ENCODE measurements at places on chromosomes 2 and 18.

DNA sequence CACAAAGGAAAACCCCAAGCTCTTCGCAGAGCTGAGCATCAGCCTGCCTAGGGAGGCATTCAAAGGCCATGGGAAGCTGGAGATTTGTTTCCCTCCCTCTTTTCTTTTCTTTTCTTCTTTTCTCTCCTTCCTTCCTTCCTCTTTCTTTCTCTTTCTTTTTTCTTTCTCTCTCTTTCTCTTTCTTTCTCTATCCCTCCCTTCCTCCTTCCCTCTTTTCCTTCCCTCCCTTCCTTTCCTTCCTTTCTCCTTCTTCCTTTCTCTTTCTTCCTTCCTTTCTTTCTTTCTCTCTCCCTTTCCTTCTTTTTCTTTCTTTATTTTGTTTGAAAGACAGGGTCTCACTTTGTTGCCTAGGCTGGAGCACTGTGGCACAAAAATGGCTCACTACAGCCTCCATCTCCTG is 168.4 kb upstream of the ARL4C start:
- DNase-seq, result no peak

DNA sequence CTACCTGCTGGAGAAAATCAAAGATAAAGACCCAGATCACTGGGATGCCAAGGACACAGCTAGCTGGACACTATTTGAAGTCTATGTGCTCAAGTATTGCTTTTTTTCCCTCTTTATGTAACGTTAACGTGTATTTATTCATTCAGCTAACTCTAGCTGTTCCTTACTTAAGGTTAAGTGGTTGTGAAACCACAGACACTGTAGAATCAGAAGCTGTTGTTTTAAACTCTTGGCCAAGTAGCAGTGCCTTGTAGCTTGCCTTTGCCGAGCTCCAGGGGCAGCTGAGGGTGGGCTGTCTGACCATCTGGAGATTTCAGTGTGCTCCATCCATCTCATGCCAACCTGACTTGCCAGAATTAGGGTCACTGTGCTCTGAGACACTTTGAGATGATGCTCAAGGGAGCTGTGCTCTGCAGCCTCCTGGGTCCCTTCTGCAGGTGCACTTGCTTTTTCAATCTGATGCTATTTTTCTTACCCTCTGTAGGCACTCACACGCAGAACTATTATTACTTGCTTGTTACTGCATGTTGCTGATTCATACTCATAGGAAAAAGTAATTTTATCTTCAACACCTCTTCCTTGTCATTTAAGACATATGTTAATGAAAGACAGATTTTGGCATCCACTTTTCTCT is 116.2 kb downstream of the METTL8 start:
- no peak for DNase-seq

- DNase-seq, result no peak
Observed at GRCh38 chr18:23885750-23886149, 128.8 kb upstream of the TTC39C start.

- peak; percentile 73 for DNase-seq
Observed at GRCh38 chr2:38619458-38620164, 16.9 kb upstream of the HNRNPLL start.

GRCh38 chr18:61209801-61210200 is 123.4 kb upstream of the CDH20 start:
- no peak for DNase-seq

- DNase-seq, result no peak
Observed at GRCh38 chr18:27860701-27861107, 316.2 kb downstream of the CDH2 start.

GRCh38 chr2:239400596-239401066 is at the start of gene HDAC4:
HDAC4 (minus strand) TSS chr2:239401020; CDS start chr2:239352699, 48,321 bp downstream.
- no peak for DNase-seq

- no peak for DNase-seq
Observed at GRCh38 chr18:40367576-40367975, 1587.5 kb upstream of the PIK3C3 start.

- DNase-seq, result no peak
Observed at GRCh38 chr2:164675027-164675426, 53.7 kb upstream of the GRB14 start.

DNA sequence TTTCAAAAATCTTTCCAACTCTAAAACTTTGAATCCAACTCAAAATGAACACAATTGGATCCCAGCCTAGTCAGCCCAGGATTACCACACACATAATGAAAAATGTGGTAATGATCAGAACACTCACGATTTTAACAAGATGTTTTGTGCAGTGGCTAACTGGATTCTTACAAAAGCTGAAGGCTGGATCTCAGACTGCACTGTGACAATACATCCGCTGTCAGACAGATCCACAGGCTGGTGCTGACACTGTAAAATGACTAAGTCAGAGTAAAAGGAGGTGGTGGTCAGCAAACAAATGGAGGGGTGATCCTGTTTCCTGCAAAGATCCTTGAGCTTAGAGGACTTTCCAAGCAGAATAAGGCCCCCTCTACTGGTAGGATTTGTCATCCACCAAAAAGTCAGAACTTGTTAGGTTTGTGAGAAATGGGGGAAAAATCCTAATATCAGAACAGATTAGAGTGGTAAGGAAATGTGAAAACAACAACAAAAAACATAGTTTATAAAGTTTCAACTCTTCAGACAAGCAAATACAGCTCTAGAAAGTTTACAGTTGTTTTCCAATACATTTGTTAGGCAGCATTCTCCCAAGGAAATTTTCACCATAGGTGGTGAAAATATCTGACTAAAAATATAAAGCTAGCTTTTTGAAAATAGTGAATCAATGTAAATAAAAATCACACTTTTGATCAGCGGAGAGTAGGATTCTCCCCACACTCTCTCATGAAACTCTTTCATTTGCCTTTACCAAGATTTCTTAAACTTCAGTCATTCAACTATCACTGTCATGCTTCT is 211.9 kb downstream of the AGPS start:
- no peak for DNase-seq

DNA sequence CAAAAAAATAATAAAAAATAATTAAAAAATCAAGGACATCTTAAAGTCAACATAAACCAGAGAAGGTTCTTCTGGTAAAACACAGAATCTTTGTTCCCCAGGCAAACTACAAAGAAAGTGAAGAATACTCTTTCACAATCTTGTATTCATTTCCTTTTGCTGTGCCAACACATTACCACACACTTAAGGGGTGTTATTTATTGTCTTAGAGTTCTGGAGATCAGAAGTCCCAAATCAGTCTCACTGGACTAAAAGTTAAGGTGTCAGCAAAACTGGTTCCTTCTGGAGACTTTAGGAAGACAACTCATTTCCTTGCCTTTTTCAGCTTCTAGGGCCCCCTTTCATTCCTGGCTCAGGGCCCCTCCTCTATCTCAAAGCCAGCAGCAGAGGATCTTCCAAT is 12.2 kb upstream of the CAB39 start:
- DNase-seq, result peak; percentile 60

DNA sequence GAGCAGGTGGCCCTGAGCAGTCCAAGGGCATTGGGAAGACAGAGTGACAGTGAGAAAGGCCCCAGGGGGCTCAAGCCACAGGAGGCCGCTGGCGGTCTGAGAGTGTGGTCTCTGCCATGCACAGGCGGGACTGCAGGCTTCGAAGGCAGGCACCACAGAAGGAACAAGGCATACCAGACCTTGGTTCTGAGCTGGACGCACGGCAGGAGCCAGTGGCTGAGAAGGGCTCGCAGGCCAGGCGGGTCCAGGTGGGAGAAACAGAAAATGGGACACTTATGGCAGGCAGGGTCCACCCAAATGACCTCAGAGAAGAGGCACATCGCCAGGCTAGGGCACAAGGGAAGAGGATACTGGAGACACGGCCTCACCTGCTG is 14.9 kb downstream of the HJURP start:
- DNase-seq, result no peak

DNA sequence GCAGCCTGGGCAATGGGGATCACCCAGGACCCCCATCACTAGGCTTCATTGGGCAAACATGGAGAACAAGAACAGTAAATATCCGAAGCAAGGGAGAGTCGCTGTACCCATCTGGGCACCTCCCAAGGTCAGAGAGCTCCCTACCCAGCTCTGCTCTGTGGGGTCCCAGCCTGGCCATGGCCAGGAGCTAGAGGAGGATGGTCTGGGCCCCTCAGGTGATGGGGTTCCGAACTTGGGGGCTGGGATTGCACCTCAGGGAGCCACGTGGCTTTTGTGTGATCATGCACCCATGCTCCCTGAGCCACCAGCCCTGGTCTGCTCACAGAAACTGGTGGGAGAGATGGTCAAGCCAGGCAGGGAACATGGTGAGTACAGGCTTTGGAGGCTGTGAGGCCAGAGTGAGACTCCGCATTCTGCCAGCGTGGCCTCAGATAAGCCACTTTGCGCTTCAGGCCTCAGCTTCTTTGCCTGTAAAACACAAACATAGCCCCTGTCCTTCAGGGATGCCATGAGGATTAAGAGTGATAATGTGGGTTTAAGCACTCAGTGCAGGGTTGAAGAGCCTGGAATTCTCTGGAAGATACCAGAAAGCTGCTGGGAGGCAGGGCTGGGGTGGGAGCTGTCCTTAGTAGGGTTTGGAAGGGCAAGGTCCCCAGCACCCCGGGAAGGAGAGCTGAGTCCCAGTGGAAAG is 3.0 kb upstream of the NMUR1 start:
- DNase-seq, result no peak

DNA sequence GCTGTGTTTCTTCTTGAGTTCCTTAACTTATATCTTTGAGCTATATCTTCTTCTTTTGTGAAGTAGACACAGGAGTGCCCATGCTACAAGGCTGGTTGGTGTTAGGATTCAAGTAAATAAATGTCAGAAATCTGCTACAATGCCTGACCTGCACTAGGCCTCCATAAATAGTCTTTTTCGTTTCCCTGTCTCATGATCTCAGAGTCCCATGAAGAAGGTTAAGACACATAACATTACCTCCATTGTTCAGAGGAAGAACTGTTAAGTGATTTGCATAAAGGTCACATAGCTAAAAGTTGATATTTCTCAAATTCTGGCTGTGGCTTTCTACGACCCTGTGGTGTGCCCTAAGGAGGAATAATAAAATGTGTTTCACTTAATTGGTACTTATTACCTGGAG is 228.4 kb downstream of the KCNS3 start:
- DNase-seq, result no peak

DNA sequence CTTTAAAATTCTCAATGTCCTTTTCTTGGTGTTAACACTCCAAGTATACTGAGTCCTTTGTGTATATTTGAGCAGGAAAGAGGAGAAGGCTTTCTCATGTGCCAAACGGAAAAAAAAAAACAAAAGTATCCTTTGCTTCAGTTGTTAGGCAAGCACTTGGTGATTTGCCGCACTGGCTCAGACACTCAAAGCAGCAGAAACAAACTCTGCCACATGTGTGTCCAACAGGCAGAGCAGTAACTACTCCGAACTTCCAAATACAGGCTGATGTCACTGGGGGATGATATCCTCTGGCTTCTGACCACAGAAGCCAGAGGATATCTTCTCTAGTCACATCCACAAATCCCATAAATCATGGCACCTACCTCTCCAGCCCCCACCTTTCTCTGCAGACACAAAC is 108.0 kb upstream of the SALL3 start:
- no peak for DNase-seq

DNA sequence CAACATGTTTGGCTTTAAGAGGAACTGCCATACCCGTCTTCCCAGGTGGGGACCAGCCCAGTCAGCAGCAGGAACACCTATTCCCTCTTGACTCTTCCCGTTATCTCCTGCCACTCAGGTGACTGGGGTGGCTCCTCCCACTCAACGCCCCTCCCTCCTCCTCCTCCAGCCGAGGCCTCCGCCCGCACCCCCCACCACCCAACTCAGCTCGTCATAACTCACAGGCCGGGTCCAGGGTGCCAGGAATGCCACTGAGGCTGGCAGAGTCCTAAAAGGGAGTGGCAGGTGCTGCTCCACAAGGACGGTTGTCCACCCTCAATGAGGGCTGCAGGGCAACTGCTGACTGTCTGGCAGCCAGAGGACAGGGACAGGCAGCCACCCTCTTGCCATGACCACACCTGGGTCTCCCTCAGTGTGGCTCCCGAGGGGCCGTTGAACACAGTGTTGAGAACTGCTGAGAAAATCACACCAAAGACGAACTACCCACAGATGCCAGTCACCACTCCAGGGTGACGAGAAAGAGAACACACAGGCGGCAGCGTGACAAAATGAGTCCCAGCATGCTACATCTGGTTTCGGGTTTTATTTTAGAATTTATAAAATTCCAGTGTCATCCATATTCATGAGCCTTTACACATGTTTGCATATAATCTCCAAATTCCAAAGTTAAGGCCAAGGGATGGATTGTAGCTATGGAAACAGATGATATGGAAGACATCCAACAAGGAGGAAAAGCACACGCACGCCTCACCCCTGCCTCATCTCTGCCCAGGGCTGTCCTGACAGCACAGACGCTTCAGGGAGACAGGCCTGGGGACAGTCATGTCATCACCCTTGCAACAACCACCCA is 38.5 kb downstream of the ANO7 start:
- no peak for DNase-seq

- DNase-seq, result peak; percentile 63
Observed at GRCh38 chr2:230068651-230069055, at the start of gene SLC16A14. SLC16A14 (minus strand) TSS chr2:230068924; CDS start chr2:230059352, 9,572 bp downstream.

DNA sequence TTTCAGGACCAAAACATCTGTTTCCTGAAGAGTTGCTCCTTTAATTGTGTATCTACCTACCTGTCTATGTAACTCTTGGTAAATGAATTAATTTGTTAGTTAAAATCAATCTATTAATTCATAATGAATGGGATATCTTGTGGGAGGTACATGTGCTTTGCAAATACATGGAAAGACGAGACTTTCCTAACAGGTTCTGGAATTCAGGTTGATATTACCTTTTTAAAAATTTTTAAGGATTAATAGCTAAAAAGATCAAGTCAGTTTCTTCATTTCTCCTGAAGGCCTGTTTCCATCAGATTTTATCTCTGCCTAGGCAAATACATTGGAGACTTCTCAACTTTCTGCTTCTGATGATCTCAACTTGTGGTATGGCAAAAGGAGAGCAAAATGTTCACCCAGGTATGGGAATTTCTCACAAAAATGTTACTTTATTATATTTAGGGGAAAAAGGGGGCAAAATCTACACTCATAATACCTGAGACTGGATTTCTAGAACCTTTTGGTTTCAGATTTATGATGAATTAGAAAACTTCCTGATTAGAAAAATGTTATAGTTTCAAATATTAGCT is 7.4 kb downstream of the TFPI start:
- no peak for DNase-seq

- peak; percentile 6 for DNase-seq
Observed at GRCh38 chr2:184654945-184655344, 56.6 kb downstream of the ZNF804A start.

GRCh38 chr2:224099861-224100643 is 61.0 kb upstream of the SERPINE2 start:
- DNase-seq, result no peak

DNA sequence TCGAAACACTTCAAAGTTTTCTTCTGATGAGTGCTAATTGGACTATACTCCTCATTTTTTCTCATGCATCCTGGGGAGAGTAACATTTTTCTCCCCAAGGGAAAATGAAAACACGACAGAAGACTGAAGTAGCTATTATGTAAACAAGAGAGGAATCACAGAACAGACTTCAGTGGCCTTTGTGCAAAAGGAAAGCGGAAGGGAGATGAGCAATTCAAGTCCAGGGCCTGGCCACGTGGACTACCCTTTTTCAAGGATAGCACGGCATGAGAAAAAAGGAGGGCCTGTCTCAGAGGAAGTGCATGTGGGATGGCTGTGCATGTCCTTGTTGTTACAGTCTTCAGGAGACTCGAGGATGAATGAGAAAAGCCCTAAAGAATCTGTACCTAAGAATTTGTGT is 43.8 kb upstream of the KCNE4 start:
- no peak for DNase-seq
